ELR (cell line): ENCODE measurements at places on chromosomes 7 and 10.

- peak; percentile 33 for DNase-seq
Measured at GRCh38 chr10:75034131-75034512, 77.3 kb upstream of the SAMD8 start.

- no peak for DNase-seq
Measured at GRCh38 chr10:130049987-130050386, 60.6 kb downstream of the C10orf143 start.

- DNase-seq, result no peak
Measured at GRCh38 chr7:120185940-120186682, 86.9 kb upstream of the KCND2 start.

DNA sequence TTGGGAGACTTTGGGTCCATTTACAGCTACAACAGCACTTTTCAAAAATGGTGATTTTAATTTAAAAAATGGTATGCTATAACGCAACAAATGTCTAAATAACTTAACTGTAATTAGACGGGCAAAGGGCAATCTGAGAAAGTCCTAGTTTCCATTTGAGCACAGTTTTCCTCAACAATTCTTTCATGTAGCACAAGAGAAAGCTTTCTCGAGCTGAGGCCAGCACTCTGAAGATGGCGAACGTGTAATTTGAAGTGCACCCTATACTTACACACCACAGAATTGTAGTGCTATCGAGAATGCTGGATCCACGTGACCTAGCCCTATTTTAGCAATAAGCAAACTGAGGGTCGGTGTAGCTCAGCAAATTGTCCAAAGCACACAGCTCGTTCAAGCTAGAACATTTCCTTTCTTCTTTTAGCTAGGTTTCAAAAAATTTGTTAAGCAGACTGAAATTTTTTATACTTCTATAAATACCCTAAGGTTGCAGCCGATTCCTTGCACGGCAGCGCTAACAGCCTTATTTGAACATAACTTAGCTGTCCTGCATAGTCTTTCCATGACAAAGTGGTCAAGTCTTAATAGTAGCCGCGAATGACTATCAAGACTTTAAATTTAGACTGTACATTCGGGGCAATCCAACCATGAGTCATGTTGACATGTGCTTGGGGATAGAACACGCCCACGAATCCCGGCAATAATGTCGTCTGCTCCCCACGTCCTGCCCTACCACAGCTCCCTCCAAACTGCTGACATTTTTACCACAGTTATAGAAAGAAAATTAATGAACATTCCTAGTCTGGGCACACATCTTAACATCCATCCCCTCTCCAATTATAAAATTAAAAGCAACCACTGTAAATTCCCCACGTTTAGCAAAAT lies 10.0 kb downstream of the KLF6 start:
- peak; percentile 94 for DNase-seq

DNA sequence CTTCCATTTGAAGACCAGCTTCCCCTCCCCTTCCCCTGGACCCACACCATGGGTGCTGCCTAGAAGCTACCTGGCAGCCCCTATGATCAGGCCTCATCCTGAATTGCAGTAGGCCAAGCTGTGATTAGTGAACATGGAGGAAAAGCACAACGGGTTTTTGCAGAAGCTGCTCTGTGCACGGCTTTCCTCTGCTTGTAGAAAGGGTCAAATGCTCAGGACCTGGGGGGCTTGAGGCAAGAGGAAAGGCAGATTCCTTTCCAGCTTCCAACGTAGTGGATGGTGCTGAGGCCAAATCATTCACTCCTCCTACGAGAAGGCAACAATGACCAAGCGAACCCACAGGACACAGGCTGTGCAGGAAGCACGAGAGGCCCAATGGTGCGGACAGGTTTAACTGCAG lies 410.3 kb upstream of the SHH start:
- DNase-seq, result no peak

GRCh38 chr10:110226926-110227641 lies 19.7 kb downstream of the MXI1 start:
- DNase-seq, result peak; percentile 62
